Spinal cord (tissue), 10 donors: ENCODE measurements at places on chromosomes 5 and 9.
A peak's percentile ranks its signal among the peaks of the same experiment; 100 is the strongest.

GRCh38 chr9:109040571-109040970, 27.3 kb upstream of the CTNNAL1 start:
- no peak for DNase-seq

- no peak for DNase-seq
Observed at GRCh38 chr5:40437452-40437861, 242.3 kb upstream of the PTGER4 start.

- DNase-seq: no peak
Observed at GRCh38 chr9:110317911-110318310, 19.8 kb downstream of the TXNDC8 start.

- no peak for DNase-seq
Observed at GRCh38 chr9:69604568-69605219, 67.5 kb downstream of the APBA1 start.

DNA sequence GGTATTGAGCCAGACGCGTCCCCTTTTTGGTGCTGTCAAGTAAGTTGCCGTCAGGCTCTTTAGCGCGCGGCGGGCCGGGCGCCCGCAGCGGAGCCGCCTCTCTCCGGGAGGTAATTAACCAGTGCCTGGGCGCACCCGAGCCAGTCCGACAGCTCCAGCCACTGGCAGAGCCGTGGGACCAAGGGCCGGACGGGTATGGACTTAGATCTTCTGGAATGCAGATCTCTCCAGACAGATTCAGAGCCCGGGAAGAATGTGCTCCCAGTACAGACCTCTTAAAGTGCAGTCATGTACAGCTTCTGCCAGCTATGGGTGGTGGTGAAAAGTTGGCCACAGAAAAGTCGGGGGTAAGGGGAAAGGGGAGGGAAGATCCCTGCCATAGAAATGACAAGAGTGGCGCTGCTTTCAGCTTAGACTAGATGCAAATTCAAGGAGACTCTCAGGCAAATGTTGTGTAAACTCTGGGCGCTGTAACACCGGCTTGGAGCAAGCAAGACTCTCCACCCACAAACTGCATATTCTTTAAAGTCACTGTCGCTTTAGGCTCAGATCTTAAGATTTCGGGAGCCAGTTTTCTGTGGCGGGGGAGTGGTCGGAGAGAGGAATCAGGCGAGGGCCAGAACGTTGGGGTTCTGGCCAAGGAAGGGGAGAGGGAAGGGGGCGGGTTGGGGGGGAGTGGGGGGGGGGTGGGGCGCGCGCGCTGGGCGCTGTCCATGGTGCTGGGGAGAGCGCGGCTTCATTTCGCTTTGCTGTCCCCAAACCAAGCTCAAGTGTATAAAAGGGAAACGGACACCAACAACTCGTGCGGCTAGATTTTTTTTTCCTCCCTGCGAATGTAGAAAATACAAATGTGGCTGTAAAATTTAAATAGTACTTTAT, 29.2 kb downstream of the NR2F1 start:
- no peak for DNase-seq

DNA sequence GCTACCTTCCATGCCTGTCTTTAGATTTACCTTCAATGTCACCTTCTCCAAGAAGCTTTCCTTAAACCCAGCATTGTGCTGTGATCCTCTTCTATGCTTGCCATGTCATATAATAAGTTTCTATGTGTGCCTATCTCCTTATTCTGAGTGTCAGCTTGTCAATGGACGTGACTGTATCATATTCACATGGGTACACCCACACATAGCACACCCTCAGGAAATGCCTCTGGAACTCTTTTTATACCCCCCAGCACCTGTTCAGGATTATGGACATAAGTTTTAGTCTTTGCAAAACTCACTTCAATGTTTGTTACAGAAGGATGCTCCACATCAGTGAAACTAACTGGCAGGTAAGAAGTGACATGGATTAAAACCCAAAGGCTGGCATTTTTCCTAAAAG, 7.4 kb downstream of the GAS1 start:
- no peak for DNase-seq

DNA sequence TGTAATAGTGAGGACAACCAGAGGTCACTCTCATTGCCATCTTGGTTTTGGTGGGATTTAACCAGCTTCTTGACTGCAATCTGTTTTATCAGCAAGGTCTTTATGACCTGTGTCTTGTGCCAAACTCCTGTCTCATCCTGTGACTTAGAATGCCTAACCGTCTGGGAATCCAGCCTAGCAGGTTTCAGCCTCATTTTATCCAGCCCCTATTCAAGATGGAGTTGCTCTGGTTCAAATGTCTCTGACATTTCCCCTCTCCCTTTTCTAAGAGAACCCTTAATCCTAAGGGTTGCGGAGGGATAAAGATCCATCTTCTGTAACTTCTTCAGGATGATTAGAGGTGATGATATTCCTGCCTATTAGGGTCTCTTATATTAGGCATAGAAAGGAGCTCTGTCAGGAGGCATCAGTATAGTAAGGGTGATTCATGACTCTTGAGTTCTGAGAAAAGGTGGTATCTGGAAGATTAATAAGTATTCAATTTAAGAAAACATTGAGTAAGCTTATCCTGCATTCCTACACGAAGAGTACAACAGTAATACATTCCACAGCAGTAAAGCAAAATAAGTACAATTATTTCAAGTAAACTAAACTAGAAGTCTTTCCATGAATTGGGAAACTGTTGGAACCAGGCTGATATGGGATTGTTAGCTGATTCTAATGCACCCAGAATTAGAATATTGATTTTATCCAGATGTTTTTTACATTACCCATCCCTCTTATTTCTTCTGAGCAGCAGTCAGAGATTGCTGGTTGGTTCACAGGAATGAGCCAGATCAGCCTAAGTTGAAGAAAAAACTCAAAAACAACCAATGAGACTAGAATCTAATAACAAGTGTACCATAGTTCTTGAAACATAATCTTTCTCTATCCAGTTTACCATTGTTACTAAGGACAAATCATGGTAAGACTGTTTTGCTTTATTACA, 39.9 kb downstream of the SHC3 start:
- no peak for DNase-seq

DNA sequence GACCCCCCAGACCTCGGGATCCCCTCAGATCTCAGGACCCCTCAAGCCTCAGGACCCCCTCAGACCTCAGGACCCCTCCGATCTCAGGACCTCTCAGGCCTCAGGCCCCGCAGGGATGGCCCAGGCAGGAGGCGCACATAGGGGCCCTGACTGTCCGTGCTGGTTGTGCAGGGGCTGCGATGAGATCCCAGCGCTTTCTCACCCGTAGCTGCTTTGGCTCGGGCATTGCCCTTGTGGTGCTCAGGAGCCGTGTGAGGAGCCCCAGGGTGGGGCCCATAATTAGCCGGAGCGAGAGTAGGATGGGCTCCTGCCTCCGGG, 680 bp upstream of the LPCAT1 start:
- DNase-seq: no peak

GRCh38 chr9:90834828-90835595, 33.4 kb downstream of the SYK start:
- no peak for DNase-seq

GRCh38 chr5:108728566-108729241, 19.0 kb upstream of the FER start:
- no peak for DNase-seq

- no peak for DNase-seq
Observed at GRCh38 chr5:109833946-109834345, 144.2 kb downstream of the MAN2A1 start.

DNA sequence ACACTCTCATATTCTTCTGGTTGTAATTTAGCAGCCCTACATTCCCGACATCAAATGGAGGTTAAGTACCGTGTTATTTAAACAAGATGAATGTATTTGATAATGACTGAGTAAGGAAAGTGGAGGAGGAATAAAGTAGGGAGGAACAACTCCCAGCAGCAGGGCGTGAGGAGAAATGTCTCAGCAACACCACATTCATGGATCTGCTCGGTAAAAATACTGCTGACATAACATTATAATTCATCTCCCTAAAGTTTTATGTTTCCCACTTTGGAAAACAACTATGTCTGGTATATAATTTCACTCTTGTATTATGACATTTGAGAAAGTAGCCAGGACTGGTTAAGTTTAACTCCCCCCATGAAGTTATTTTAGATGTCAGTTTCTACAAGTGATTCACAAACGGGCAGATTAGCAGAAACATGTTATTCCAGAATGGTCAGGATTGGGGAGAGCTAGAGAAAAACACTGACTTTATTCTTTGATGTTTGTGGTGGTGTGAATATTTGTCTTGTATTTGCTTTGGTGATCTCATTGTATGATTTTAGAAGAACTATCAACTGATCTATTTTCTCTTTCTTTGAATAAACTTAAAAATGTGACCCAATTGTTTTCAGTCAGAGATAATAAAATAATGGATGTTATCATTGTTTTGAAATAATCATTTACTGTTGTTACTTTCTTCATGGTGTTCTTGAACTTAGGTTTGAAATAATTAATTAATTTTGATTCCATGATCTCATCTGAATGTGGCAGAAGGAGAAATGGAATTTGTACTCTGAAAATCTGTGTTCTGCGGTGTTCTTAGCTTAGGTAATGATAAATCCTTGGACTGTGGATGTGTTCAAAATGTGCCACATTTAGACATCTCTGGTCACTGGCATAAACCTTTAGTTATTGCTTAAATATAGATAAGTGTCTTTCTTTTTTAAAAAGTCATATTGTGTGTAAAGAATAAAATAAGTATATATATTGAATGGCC, 303.6 kb upstream of the ZNF608 start:
- DNase-seq: no peak

DNA sequence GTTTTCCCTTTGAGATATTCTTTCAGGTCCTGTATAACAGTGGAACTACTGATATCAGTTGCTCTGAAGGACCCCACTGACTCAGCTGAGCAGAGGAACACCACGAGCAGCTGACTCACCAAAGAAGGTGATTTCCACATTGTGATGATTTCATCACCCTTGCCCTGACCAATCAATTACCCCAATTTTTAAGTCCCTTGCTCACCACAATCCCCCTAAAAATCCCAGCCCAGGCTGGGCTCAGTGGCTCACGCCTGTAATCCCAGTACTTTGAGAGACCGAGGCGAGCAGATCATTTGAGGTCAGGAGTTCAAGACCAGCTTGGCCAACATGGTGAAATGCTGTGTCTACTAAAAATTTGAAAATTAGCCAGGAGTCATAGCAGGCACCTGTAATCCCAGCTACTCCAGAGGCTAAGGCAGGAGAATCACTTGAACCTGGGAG, 125.3 kb upstream of the ABCA1 start:
- no peak for DNase-seq

DNA sequence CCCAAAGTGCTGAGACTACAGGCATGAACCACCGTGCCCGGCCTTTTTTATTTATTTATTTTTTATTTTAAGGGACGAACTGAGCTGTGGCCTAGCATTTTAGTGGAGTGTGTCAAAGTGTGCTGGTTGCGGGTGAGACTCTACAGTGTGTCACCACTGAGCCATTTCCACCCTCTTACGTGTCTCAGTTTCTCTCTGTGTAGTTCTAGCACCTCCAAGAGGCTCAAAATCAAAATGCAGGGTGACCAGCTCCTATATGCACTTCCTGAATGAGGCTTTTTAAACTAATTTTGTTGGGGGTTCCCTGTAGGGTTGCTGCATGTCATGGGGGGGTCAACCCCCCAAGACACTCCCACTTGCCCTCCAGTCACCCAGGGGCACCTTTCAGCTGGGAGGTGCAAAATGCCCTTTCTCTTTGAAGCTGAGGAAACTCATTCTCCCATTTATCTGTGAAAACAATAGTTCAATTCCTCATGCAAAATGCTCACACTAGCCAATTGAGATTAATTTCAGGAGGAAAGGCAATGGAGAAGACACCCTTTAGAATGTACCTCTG, 69.3 kb downstream of the COL15A1 start:
- no peak for DNase-seq

DNA sequence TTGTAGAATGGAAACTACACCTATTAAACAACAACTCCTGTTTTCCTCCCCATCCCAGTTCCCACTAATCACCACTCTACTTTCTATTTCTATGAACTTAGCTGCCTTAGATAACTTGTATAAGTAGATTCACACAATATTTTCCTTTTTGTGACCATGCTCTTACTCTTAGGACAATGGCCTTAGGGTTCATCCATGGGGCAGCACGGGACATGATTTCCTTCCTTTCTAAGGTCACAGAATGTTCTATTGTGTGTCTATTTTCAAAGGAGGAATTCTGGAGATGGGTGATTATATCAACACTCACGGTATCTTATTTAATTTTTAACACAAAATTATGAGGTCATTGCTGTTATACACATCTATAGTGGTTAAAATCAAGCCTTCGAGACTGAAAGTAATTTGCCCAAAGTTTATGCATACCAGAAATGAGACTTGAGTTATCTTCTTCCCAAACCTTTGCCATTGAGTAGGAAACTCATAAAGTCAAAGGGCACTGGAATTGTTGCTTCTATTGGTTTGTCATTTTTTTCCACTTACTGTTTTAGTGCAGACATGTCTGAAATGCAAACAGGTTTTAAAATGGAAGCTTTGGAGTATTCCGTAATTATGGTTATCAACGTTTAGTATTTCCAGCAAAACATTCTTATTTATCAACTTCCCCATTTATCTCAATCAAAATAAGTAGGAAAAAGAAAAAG, 23.6 kb downstream of the CTSL start:
- DNase-seq: no peak

- DNase-seq: peak; percentile 97
Observed at GRCh38 chr9:86947146-86948073, at the start of gene GAS1. GAS1 (minus strand) TSS chr9:86947506; CDS start chr9:86946779, 727 bp downstream.

DNA sequence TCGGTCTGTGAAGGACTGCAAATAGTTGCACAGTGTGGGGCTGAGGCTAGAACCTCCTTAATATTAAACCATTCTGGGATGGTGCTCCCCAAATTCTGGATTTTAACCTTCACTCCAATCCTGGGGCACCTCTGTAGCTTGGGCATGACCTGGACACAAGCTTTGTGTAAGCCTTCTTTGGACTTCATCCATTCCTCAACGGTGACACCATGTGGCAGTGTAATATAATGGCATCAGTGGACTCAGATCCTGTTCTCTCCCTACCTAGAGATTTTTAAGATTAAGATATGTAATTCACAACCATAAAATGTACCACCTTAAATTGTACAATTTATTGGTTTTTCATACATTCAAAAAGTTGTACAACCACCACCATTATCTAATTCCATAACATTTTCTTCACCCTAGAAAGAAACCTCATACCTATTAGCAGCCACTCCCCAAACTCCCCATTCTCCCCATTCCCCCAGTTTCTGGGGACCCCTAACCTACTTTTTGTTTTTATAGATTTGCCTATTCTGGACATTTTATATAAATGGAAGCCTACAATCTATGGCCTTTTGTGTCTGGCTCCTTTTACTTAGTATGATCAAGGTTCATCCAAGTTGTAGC, 4.8 kb upstream of the PLGRKT start:
- DNase-seq: peak; percentile 66
